ENCODE measurements at places on chromosomes 3 and 15.

- DNase-seq, result no peak
Measured at GRCh38 chr3:161822291-161822690, 325.7 kb downstream of the OTOL1 start.

- DNase-seq, result no peak
Measured at GRCh38 chr3:168093229-168093628, 2.5 kb downstream of the GOLIM4 start.

- DNase-seq, result no peak
Measured at GRCh38 chr3:27888562-27888961, 166.4 kb upstream of the EOMES start.

DNA sequence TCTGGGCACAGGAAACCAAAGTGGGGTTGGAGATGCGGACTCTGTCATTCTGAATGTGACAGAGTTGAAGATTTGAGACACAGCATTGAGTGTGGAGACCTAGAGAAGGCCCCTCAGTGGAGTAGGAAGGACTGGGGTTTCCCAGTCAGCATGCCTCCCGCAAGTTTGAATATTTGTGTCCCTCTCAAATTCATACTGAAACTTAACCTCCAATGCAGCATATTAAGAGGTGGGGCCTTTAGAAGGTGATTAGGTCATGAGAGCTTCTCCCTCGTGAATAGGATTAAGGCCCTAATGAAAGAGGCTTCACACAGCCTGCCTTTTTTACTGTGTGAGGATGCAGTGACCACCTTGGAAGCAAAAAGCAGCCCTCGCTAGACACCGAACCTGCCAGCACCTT lies 8.0 kb downstream of the HDDC3 start:
- DNase-seq, result no peak

- DNase-seq, result no peak
Measured at GRCh38 chr15:60901647-60902046, 327.5 kb downstream of the RORA start.

GRCh38 chr15:48046813-48047438 lies 73.9 kb upstream of the SLC24A5 start:
- no peak for DNase-seq

DNA sequence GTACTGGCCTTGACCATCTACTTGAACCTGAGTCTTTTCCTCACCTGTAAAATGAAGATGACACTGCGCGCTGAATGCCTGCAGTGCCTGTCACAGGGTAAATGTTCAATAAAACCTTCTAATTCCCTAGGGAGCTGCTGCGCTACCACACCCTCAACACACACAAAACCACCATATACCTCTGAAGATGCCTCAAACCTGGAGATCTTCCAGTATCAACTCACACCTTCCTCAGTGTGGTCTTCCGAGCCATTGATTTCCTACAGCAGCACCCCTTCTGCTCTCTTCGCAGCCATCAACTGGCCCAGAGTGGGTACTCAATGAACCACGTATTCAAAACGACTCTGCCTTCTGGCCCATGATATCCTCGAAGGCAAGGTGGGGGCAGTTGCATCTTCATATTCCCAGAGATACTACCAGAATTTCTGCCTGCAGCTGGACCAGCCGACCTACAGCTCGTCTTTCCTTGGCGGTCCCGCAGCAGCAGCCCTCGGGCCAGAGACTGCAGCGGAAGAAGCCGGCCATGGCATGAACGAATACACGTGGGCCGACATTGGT lies 695 bp downstream of the RPL32 start:
- DNase-seq, result no peak
